ENCODE measurements at places on chromosomes 12 and 14.

GRCh38 chr12:93946542-93947150 is 201.7 kb upstream of the PLXNC1 start:
- no peak for DNase-seq

DNA sequence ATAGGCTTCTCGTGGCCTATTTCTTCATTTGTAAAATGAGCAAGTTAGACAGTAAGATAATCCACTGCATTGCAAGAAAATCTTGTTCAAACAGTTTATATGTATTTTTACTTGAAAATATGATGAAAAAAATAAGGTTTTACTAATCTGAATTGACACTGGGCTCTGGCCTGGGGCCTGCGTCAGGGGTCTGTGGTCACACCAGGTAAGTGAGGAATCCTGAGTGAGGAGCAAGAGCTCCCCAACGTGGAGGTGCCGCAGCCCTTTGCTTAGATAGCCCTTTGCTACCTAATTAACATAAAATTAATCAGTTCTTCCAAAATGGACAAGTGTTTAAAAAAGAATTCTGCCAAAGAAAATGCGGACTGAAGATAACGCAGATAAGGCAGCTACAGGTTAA is 39.1 kb upstream of the STAB2 start:
- no peak for DNase-seq

- no peak for DNase-seq
Measured at GRCh38 chr12:47988073-47989022, 15.9 kb downstream of the COL2A1 start.

- DNase-seq, result no peak
Measured at GRCh38 chr14:47153746-47154145, 502.2 kb upstream of the RPL10L start.

GRCh38 chr14:100981809-100982208 is 78.3 kb upstream of the RTL1 start:
- DNase-seq, result no peak

GRCh38 chr12:72268386-72268785 is 3.8 kb upstream of the TRHDE start:
- DNase-seq, result no peak

- no peak for DNase-seq
Measured at GRCh38 chr12:113240395-113240794, 19.1 kb downstream of the TPCN1 start.

DNA sequence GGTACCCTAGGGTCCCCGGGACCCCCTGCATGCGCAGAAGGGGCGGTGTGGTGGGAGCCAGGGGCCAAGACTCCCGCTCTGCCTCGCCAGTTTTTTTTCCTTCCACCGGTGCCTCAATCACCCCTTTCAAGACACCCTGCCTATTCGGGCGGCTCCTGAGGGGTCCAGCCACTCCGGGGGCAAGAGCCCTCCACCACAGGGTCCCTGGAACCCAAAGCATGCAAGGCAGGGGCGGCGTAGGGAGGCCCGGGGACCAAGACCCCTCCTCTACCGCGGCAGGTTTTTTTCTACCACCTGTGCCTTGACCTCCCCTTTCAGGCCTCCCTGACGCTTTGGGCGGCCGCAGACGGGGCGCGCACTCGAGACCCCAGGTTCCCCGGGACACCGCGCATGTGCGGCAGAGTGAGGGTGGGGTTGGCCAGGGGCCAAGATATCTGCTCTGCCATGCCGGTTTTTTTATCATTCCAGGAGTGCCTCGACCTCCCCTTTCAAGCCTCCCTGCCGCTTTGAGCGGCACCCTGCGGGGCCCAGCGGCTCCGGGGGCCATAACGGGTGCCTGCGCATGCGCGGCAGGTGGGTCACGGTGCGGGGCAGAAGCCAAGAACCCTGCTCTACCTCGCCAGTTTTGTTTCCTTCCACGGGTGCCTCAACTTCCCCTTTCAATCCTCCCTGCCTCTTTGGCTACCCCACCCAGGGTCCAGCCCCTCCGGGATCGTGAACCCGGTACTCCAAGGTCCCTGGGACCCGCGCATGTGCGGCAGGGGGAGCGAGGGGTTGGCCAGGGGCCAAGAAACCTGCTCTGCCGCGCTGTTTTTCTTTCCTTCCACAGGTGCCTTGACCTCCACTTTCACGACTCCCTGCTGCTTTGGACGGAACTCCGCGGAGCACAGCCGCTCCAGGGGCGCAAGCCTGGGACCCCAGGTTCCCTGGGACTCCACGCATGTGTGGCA is 328.1 kb downstream of the ALG10 start:
- DNase-seq, result no peak

GRCh38 chr12:64730588-64730969 is 28.6 kb downstream of the GNS start:
- no peak for DNase-seq

DNA sequence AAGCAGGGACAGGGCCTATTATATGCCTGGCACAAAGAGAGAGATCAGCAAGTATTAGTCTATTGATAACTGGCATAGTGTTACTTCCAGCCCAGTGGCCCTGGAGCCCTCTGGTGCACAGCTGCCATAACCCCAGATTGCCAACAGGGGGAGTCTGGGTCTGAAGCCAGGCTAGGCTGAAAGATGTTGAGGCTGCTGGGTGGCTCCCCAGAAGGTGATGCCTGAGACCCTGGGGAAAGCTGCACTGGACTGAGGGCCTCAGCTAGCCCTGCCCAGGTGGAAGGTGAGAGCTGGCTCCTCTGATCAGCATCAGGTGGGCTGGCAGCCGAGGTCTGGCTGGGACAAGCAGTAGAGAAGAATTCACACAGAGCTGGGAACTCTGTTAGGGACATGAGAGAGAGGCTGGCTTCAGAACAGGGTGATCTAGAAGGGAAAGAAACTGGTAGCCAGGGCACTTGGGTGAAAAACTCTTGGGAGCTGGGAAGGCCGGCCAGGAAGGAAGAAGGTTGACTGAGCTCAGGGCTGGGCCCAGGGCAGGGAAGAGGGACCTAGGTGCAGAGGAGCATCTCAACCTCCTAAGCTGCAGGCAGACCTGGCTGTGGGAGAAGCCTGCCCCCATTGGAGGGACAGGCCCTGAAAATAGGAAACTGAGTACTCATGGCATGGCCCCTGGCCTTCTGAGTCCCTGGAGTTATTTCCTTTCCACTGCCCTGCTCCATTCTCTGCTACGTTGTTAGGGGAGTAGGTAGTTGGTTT is 3.9 kb downstream of the GZMH start:
- DNase-seq, result peak; percentile 67

DNA sequence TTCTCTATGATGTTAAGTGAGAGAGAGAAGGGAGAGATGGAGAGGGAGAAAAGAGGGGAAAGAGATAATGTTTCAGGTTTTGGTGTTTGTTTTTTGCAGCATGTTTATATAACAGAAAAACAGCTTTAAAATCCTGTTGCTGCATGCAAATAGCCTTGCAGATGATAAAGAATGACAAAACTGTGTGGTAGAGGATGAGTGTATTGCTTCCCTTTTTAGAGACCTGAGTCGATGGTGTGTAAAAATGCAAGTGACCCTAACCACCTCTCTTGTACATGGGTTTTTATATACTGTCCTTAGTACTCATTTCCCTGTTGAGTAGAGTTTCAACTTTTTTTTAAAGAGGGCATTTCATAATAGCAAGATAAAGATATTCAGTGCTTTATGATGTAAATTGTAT is 249.1 kb downstream of the AKAP6 start:
- no peak for DNase-seq

DNA sequence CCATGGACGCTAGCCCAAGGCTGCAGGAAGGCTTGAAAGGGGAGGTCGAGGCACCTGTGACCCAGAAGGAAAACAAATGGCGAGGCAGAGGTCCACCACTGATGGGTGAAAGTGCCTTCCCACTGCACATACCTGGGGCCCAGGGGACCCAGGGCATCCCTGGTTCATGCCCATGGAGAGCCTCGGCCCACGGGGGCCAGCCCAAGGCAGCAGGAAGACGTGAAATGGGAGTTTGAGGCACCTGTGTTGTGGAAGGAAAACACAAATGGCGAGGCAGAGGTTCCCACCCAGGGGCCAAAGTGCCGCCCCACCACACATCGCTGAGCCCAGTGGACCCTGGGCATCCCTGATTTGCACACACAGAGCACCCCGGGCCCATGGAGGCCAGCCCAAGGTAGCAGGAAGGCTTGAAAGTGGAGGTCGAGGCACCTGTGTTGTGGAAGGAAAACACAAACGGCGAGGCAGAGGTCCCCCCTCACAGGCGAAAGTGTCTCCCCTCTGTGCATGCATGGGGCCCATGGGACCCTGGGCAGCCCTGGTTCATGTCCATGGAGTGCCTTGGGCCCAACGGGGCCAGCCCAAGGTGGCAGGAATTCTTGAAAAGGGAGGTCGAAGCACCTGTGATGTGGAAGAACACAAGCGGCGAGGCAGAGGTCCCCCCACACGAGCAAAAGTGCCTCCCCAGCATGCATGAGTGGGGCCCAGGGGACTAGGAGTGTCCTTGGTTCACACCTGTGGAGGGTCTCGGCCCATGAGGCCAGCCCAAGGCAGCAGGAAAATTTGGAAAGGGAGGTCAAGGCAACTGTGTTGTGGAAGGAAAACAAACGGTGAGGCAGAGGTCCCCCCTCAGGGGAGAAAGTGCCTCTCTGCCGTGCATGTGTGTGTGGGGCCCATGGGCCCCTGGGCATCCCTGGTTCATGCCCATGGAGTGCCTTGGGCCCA is 383.3 kb downstream of the ALG10 start:
- no peak for DNase-seq

DNA sequence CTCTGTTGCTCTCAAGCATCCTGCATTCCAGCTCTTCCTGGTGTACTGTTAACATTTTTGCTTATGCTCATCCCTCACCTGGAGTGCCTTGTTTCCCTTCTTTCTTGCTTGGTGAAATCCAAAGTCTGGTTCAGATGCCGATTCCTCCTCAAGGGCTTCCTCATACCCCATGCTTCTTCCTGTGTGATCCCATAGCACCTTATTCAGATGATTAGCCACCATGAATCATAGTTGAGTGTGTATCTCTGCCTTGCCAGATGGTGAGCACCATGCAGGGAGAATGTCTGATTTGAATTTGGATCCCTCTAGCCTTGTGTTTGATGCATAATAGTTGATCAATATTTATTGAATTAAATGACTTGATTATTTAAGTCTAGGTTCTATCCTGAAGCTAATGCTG is 39.4 kb upstream of the ANO4 start:
- no peak for DNase-seq

GRCh38 chr12:111355201-111355925 is 13.5 kb downstream of the PHETA1 start:
- DNase-seq, result no peak

- no peak for DNase-seq
Measured at GRCh38 chr12:65259501-65259900, 19.0 kb upstream of the MSRB3 start.

- no peak for DNase-seq
Measured at GRCh38 chr14:48430805-48431204, 755.4 kb upstream of the MDGA2 start.

- DNase-seq, result no peak
Measured at GRCh38 chr14:96299441-96299840, 43.4 kb downstream of the BDKRB1 start.

DNA sequence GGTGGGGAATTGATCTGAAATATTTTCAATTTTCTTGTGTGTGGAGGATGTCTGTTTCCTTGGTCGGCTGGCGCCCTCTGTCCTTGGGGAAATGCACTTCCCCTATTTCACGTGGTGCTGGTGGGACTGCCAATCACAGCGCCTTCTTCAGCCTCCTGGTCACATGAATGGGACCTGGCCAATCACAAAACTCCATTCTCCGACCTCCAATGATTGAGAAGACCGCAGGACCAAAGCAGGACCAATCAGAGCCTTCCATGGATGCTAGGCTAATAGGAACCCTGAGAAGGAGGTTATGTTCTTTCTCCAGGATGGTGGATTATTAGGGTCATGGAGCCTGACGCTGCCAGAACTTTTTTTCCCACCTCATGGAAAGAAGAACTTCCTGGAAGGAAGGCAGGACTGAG is 188.7 kb downstream of the TTC8 start:
- DNase-seq, result peak; percentile 13

GRCh38 chr12:54232790-54233189 is 44.0 kb upstream of the SMUG1 start:
- DNase-seq, result no peak

- no peak for DNase-seq
Measured at GRCh38 chr12:92992041-92992440, 62.9 kb upstream of the EEA1 start.

GRCh38 chr12:108640802-108641445 is 7.2 kb upstream of the SELPLG start:
- DNase-seq, result no peak

- DNase-seq, result no peak
Measured at GRCh38 chr14:99737451-99737951, 53.4 kb downstream of the CYP46A1 start.

- DNase-seq, result no peak
Measured at GRCh38 chr12:120156315-120157259, 37.9 kb downstream of the GCN1 start.
